ENCODE measurements at places on chromosomes 12 and 14.

GRCh38 chr14:91509083-91509877 is 830 bp downstream of the PPP4R3A start:
- peak; percentile 52 for DNase-seq

DNA sequence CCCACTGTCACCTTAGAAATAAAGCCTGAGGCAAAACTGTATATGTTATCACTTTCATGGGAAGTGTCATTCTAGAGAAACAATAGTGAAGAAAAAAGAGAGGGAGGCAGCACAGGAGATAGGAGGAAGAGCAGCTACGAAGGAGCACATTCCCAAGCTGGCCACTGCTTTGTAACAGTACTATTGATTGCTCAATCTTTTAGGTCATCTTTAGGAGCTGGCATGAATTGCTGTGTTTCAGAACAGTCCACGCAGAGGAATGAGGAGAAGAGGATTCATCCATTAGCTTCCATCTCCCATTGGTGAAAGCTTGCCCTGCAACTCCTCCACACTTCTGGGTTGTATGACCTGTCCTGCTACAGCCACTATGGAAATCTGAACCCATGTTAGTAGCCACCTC is 372.5 kb upstream of the DDHD1 start:
- no peak for DNase-seq

DNA sequence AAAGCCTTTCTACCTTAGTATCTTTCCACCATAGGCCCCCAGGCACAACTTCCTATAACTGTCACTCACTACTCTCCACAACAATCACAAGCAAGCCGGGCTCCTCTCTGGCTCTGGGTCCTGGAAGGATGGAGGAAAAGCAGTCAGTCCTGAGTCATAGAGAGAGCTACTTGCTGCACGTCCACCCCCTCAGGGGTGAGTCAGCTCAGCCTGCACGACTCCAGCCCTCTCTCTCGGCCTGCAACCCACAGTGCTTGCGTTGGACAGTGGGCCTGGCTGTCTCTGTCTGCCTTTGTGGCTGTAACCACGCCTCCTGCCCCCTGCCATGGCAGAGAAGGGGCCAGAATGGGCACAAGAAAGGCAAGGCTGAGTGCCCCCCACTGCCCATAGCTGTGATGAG is 154.1 kb upstream of the FKBP4 start:
- peak; percentile 58 for DNase-seq

GRCh38 chr12:24746006-24746671 is 202.8 kb downstream of the BCAT1 start:
- DNase-seq = no peak

DNA sequence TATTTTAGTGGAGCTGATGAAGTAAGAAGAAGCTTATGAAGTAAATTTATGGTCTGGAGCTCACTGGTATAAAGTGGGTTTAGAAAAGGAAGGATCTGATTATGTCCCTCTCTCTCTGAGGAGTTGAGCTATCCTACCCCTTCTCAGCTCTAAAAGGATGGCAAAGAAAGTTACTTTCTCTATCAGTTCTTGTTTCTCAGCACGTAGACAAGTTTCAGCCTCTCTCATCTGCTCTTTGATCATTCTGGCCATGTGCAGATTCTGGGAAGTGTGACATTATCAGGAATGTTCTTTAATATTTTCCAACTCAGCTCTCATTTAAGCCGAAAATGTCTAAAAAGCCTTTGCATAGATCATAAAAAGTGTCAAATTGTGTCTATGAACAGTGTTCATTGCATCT is 5.8 kb upstream of the EGLN3 start:
- DNase-seq = no peak

- DNase-seq = no peak
Observed at GRCh38 chr12:96186607-96187301, 7.4 kb upstream of the ELK3 start.

GRCh38 chr14:38213001-38213400 is 5.3 kb downstream of the SSTR1 start:
- DNase-seq = no peak

Measured in Right ventricle myocardium superior (tissue), 1 donor.